ENCODE measurements at places on chromosomes 2 and 18.

DNA sequence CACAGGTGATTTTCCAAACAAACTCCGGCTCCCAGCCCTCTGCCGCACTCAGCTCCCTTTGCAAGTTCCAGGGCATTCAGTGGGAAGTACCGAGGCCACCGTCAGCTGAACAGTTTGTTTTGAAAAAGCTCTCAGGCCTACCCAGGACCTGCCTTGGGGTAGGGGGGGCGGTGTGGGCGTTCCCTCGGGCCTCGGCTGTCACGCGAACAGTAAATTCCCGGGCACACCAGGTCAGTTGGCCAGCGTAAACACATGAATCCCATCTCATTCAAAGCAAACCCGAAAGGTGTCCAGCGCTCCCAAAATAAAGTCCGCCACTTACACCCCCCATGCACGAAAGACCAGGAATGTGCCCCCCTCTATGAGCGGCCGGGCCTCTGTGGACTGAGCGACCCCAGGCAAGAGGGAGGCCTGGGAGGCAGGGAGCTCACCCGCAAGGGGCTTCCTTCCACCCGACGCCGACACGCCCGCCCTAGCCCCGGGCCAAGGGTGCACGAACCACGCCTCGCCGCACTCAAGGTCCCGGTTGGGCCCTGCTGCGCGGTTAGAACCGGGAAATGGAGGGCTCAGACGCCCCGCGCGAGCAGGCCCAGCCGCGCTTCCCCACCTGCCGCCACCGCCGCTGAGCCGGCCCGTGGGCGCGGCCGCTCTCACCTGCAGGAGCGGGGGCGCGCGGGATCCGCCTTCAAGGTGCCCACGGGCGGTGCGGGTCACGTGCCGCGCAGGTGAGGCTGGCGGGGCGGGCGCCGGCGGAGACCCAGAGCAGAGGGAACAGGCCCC is at the start of gene WDSUB1:
Gene WDSUB1, minus strand, starts transcription at position 775 of the 780 bp plus-strand sequence. CDS start 3,634 bp downstream, outside the sequence.
- H3K4me3 ChIP-seq, result peak within 1 kb of the TSS; percentile 85
- peaks cover 1% of the 10 kb centered on the region for H3K36me3 ChIP-seq
- peak within 1 kb of the TSS; percentile 76 for H3K27ac ChIP-seq
- H3K27me3 ChIP-seq, result no peaks in the 10 kb centered on the region
- peak; percentile 3 for DNase-seq

- no peaks in the 10 kb centered on the region for H3K27me3 ChIP-seq
- H3K4me1 ChIP-seq, result no peaks in the 10 kb centered on the region
- DNase-seq, result no peak
- H3K27ac ChIP-seq, result no peak overlapping the region
Measured at GRCh38 chr18:11251891-11252270, 102.5 kb upstream of the PIEZO2 start.

DNA sequence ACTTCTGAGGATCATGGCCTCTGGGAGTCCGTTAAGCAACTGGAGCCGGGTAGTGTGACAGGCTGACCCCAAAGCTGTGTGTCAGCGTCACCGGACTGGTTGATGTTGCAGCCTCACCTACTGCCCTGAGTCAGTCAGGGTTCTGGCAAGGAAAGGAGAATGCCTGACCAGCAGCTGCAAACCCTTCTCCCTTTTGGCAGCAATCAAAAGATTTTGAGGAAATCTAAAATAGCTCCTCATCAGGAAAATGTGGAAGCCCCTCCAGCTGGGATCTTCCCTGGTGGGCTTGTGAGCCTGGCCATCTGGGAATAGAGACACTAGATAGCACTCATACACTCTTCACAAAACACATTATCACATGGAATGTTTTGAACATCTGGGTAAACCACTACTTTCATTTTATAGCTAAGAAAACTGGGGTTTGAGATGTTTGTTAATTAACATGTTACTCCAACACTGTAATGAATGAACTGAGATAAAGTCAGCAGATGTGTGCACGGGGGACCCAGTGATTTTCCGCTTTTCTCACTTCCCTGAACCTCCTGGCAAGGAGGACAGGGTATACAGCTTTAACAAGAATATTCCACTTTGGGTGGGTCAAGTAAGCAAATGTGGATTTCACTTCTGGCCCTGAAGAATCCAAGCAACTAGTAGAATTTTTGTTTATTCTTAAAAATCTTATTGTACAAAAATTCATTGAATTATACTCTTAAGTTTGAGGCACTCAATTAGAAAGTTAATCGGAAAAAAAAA is 24.7 kb downstream of the CLUL1 start:
- no peaks in the 10 kb centered on the region for H3K36me3 ChIP-seq
- no peak for DNase-seq
- H3K27ac ChIP-seq, result no peak overlapping the region
- peaks cover 17% of the 10 kb centered on the region for H3K27me3 ChIP-seq
- H3K4me1 ChIP-seq, result no peaks in the 10 kb centered on the region
- H3K4me3 ChIP-seq, result no peak overlapping the region

- peaks cover 28% of the 10 kb centered on the region for H3K4me1 ChIP-seq
- H3K27ac ChIP-seq, result no peak overlapping the region
- H3K4me3 ChIP-seq, result no peak overlapping the region
- peaks cover 51% of the 10 kb centered on the region for H3K36me3 ChIP-seq
- DNase-seq, result no peak
- H3K27me3 ChIP-seq, result no peaks in the 10 kb centered on the region
Measured at GRCh38 chr2:8805278-8806210, 31.9 kb downstream of the KIDINS220 start.

DNA sequence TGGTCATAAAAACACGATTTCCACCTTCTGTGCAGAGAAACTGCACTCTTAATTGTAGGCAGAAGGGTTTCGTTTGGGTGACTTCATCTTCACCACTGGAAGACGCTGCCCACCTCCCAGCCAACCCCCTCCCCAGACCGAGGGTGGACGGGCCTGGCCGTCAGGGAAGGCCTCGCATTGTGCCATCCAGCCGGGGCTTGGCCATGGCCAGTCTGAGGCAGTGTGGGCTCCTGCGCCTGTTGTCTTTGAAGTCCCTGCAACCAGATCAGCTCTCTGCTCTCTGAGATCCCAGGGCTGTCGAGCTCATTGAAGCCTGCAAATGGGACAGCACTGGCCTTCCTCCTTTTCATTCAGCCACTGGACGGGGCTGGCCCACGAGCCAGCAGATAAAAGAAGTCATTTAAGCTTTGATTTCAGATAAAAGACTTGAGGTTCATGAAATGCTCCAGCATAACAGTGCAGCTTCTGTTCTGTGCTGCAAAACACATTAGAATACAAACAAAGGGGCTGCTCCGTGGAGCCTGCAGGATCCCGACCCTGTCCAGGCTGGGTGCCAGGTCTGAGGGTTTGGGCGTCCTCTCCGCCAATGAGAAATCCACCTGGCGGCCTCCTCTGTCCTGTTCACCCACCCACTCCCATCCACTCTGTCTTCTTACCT is 253.5 kb downstream of the LDLRAD4 start:
- H3K4me3 ChIP-seq, result no peak overlapping the region
- DNase-seq, result no peak
- peaks cover 19% of the 10 kb centered on the region for H3K4me1 ChIP-seq
- H3K27me3 ChIP-seq, result no peaks in the 10 kb centered on the region
- peaks cover 22% of the 10 kb centered on the region for H3K36me3 ChIP-seq

DNA sequence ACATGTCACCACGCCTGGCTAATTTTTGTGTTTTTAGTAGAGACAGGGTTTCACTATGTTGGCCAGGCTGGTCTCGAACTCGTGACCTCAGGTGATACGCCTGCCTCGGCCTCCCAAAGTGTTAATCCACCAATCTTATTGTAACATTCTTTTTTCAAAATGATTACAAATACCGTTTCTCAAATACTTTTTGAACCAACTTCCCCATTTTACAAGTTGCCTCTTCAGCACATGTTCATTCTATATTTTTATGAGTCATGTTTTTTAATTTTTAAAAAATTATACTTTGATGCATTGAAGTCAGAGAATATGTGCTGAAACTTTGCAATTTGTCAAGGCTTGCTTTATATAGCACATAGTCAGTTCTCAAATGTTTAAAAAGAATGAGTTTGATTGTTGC is 58.2 kb downstream of the QPCT start:
- no peak overlapping the region for H3K4me3 ChIP-seq
- H3K36me3 ChIP-seq, result no peaks in the 10 kb centered on the region
- no peak for DNase-seq
- peaks cover 44% of the 10 kb centered on the region for H3K27me3 ChIP-seq
- no peaks in the 10 kb centered on the region for H3K4me1 ChIP-seq

DNA sequence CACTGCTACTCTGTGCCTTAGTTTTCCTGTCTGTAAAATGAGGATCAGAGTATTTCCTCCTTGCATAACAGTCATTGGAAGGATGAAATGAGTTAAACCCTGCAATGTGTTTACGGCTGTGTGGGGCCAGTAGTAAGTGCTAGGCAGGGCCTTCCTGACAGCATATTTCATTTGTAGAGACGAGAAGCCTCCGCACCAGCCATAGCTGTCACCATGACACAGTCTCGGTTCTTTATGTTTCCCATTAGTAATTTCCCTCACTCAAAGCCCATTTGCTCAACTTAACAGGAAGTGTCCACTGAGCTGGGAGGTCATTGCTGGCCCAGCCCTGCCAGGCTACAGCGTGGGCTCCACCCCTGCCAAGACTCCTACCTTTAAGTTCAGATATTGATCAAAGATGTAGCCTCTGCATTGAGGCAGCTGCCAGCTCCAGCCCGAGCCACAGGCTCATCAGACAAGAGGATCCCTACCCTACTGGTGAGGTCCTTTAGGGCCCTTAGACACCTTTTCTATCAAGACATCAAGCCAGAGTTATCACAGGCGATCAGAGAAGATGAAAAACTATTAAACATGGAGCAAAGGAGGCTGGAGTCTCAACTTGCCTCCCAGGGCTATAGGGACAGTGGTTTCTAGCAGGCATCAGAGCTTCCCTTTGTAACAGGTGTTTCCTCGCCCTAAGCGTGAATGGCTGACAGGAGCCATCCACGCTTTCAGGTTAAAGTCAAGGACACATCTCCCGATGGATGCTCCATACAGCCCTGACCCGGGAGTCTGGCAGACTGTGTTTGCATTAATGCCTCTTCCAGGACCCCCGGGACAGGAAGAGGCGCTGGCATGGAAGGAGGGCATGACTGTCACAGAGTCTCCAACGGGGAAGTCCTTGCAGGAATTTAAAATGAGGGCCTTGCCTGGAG is 251.7 kb downstream of the NDUFA10 start:
- no peaks in the 10 kb centered on the region for H3K4me1 ChIP-seq
- DNase-seq, result no peak
- no peaks in the 10 kb centered on the region for H3K36me3 ChIP-seq
- H3K4me3 ChIP-seq, result no peak overlapping the region

DNA sequence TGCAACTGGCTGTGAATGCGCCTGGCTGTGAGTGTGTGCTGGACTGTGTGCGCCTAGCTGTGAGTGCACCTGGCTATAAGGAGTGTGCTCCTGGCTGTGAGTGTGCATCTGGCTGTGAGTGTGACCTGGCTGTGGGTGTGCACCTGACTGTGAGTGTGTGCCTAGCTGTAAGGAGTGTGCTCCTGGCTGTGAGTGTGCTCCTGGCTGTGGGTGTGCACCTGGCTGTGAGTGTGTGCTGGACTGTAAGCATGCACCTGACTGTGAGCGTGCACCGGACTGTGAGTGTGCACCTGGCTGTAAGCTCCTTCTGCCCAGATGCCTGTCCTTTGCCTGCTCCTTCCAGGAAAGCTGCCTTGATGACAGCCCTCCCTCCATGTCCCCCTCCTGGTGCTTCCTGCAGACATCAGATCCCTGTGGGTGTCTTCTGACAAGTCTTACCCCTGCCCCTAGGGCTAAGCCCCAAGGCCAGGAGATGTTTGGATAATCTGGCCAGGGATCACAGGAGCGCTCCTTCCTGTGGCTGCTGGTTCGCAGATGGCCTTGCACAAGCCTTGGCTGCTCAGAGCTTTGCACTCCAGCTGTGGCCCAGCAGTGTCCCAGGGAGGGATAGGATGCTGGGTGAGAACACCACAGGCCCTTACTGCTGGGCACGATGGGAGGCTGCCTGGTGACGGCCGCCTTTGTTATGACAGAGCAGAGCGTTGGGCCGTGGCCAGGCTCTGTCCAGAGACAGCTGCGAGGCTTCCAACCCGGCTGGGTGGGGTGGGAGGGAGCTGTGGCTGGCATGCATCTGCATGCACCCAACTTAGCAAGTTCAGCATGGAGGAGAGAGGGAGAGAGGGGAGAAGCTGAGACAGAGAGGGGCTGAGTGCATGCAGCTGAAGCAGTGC is 89.9 kb downstream of the GLI2 start:
- H3K4me3 ChIP-seq, result no peak overlapping the region
- H3K36me3 ChIP-seq, result no peaks in the 10 kb centered on the region
- H3K27me3 ChIP-seq, result no peaks in the 10 kb centered on the region
- DNase-seq, result no peak

- no peaks in the 10 kb centered on the region for H3K27me3 ChIP-seq
- peaks cover 16% of the 10 kb centered on the region for H3K36me3 ChIP-seq
- no peak for DNase-seq
- H3K27ac ChIP-seq, result no peak overlapping the region
- H3K4me1 ChIP-seq, result peaks cover 15% of the 10 kb centered on the region
Measured at GRCh38 chr18:35067454-35067853, 26.2 kb downstream of the MAPRE2 start.

DNA sequence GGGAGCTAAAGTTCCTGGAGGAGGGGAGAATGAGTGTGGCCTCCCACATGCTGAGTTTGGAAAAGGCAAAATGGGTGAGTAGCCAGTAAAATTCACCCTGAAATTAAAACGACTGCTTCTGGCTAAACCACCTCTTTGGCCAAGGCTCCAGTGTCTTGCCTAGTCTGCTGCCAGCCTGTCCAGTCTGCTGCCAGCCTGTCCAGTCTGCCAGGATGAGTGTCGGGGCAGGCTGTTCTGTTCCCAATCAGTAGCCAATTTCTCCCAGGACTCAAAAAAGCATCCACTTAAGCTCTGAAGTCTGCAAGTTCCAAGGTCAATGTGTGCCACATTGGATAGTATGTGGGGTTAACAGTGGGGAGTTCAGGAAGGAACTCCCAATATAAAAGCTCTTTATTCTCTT is 134.6 kb upstream of the KLHL29 start:
- no peak overlapping the region for H3K4me3 ChIP-seq
- peaks cover 16% of the 10 kb centered on the region for H3K27me3 ChIP-seq
- no peak for DNase-seq
- H3K27ac ChIP-seq, result no peak overlapping the region
- H3K4me1 ChIP-seq, result no peaks in the 10 kb centered on the region

- no peaks in the 10 kb centered on the region for H3K36me3 ChIP-seq
- DNase-seq, result no peak
- peaks cover 6% of the 10 kb centered on the region for H3K4me1 ChIP-seq
- no peak overlapping the region for H3K4me3 ChIP-seq
- no peak overlapping the region for H3K27ac ChIP-seq
Measured at GRCh38 chr2:64867253-64867996, 121.8 kb upstream of the SLC1A4 start.

GRCh38 chr2:70920367-70920715 is 15.4 kb upstream of the ATP6V1B1 start:
- H3K27ac ChIP-seq, result no peak overlapping the region
- DNase-seq, result no peak
- peaks cover 17% of the 10 kb centered on the region for H3K27me3 ChIP-seq
- no peaks in the 10 kb centered on the region for H3K36me3 ChIP-seq
- no peak overlapping the region for H3K4me3 ChIP-seq

- no peaks in the 10 kb centered on the region for H3K4me1 ChIP-seq
- DNase-seq, result no peak
- H3K36me3 ChIP-seq, result peaks cover 1% of the 10 kb centered on the region
- no peak overlapping the region for H3K27ac ChIP-seq
Measured at GRCh38 chr2:54479424-54479823, 23.3 kb downstream of the SPTBN1 start.

- peaks cover 1% of the 10 kb centered on the region for H3K27me3 ChIP-seq
- no peak overlapping the region for H3K4me3 ChIP-seq
- H3K27ac ChIP-seq, result no peak overlapping the region
- H3K36me3 ChIP-seq, result peaks cover 2% of the 10 kb centered on the region
- H3K4me1 ChIP-seq, result peaks cover 16% of the 10 kb centered on the region
Measured at GRCh38 chr2:39188960-39189494, 54.7 kb downstream of the CDKL4 start.
